ENCODE measurements at places on chromosomes 2 and 18.

GRCh38 chr2:100194951-100195350 lies 52.6 kb upstream of the AFF3 start:
- no peak for DNase-seq

- no peak for DNase-seq
Observed at GRCh38 chr18:44884431-44884830, 203.7 kb downstream of the SETBP1 start.

- DNase-seq, result no peak
Observed at GRCh38 chr2:198968545-198968944, 489.2 kb downstream of the SATB2 start.

DNA sequence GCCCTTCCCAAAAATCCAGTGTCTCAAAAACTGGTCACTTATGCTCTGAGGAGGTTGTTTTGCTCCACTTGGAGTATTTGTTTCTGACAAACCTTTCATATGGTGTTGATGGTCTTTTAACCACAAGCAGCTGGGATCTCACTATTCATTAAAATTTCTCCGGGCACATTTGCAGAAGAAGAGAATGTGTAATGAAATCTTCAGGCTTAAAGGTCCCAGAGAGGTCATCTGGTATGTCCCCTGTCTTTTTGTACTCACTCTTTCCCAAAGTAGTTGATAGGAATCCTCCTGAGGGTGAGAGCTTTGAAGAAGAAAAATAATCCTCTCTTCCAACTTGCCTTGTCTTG lies 430.8 kb downstream of the SETBP1 start:
- no peak for DNase-seq

- DNase-seq, result no peak
Observed at GRCh38 chr18:47403317-47403716, 151.9 kb upstream of the SKOR2 start.

DNA sequence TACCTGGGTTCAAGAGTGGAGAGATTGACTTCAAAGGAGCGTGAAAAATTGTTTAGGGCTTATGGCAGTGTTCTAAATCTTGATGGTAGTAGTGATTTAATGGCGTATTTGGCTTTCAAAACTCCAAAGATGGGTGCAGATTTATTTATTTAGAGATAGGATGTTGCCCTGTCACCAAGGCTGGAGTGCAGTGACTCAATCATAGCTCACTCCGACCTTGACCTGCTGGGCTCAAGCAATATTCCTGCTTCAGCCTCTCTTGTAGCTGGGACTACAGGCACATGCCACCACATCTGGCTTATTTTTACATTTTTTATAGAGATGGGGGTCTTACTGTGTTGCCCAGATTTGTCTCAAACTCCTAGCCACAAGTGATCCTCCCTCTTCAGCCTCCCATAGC lies 52.5 kb downstream of the FAM117B start:
- DNase-seq, result no peak

DNA sequence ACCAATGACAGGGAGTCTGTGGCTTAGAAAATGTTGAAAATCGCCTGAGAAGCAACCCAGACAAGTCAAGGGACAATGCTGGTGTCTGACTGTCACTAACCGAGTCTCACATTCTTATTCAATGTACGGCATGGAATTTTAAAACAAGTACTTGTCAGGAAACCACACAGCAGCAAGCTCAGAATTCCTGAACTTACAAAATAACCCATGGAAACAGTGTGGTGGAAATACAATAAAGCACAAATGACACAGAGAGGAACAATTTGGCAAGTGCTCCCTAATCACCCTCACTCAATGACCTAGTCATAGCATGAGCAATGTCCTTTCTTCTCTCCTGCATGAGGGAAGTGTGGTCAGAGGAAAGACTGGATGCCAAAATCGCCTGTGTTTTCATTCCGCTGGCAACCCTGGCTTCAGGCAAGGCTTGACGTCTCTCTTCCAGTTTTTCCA lies 154.0 kb downstream of the SATB2 start:
- no peak for DNase-seq

GRCh38 chr18:42211201-42211600 lies 256.2 kb downstream of the PIK3C3 start:
- DNase-seq, result no peak

GRCh38 chr2:114039677-114040076 lies 149.8 kb downstream of the ACTR3 start:
- DNase-seq, result no peak

DNA sequence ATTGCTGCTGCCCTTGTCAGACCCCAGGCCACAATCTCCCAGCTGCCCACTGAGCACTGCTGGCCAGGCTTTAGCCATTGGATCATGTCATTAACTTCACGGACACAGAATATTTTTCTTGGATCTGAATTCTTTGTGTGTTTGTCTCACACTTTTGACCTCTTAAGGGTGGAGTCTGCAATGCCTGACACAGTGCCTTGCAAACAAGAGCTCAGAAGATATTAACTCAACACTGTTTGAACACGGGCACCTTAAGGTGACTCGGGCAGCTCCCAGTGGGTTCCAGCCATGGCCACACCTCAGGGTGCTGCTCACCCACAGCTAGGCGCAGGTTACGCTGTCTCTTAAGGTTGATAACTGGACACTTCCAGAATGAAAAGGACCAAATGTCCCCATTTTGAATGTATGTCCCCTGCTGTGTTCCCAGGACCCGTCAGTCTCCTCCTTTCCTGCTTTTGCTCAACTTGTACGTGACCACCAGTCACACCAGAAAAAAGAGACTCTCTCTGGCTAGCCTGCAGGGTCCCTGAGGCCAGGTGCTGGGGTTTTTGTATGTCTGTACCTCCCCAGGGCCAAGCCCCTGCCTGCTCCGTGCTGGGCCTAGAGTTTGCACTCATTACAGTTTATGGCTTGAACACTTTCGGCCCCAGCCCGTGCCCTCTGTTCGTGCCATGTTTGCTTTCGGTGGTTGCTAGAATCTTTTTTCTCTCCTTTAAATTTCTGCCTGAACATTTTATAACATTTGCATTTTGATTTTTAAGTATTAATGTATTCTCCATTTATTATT lies 33.4 kb upstream of the TMEM131 start:
- DNase-seq, result no peak

GRCh38 chr2:28052691-28053090 lies 162.2 kb downstream of the BABAM2 start:
- DNase-seq, result no peak

GRCh38 chr2:16511041-16511440 lies 154.6 kb downstream of the CYRIA start:
- no peak for DNase-seq

DNA sequence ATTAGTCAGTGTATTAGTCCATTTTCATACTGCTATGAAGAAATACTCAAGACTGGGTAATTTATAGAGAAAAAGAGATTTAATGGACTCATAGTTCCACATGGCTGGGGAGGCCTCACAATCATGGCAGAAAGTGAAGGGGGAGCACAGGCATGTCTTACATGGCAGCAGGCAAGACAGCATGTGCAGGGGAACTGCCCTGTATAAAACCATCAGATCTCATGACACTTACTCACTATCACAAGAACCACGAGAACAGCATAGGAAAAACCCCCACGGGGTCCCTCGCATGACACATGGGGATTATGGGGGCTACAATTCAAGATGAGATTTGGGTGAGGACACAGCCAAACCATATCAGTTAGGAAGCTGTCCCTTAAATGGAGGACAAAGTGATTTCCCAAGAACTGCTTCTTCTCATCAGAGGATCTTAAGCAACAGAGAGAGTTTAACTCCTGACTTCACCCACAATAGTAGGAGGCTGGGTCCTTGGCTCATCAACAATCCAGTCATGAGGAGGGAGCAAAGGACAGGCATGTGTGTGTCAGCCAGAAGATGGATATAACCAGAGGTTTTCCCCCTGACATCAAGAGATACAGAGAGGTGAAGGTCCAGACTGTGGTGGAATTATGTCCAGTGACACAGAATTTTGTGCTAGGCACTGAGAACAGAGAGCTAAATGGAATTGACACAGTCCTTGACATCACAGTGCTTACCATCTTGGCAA lies 203.8 kb upstream of the SH3BP4 start:
- no peak for DNase-seq

- no peak for DNase-seq
Observed at GRCh38 chr18:36176177-36176584, 11.1 kb upstream of the MOCOS start.

DNA sequence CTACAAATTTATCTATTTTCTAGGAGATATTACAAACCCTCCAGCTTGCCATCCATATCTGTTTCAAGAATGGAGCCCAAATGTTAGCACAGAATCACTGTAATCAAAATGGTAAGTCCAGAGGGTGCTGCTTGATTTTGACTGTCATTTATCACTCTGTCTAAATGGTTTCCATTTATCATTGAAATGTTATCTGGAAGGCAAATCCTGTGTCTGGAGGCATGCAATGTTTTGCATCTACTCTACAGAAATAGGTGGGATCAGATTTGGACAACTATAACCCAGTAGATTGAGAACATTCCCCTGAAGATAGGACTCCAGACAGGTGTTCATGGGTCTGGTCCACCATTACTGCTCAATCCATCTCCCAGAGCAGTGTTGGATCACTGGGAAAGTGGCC lies 128.7 kb downstream of the MAIP1 start:
- no peak for DNase-seq

DNA sequence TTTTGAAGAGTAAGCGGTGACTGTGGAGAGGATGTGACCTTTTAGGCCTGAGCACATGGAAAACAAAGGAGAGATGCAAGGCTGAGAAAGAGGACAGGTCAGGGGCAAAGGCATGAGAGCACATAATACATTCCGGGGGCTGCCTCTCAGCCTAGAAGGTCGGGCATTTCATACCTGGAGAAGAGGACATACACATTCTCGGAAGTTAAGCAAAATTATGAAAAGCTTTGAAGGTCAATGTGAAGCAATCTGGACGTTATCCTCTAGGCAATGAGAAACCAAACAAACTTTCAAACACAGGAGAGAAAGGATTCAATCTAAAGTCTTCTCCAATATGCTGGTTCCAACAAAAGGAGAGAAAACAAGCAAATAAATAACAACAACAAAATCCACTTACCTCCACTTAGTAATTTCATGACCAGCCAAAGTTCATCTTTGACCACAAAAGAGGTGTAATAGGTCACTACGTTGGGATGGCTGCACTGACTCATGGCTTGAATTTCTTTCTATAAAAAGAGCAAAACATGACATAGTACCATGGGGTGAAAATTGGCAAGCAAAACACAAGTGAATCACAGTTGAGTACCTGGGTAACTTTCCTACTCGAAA lies 80.4 kb downstream of the STK39 start:
- DNase-seq, result no peak

- DNase-seq, result no peak
Observed at GRCh38 chr18:23108496-23108895, 26.8 kb upstream of the CABLES1 start.

DNA sequence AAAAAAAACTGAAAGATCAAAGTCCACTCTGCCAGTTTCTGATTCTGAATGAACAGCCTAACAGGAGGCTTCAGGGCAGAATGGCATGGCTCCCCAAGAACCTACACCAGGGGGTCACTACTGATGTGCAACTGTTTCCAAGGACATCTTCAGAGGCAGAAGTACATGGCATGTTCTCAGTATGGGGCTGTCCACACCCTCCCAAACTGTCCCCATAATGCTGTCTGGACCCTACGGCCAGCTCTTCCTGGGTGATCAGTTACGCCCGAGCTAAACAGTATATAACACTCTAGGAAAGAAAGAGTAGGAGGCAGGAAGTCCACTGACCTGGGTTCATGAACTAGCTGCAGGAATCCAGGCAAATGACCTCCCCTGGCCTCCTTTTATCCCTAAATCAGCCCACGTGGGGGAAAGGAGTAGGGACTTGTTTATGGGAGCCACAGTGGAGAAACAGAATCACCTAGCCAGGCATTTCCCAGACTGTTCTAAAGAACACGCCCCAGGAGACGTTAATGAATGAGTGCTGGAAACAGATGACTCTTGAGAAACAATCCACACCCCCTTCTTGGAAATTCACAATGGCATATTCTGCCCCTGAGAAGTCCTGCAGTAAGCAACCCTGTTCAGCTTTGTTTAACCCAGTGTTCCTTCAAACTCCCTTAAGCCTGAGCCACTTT lies 2.5 kb downstream of the TMBIM1 start:
- DNase-seq, result no peak

GRCh38 chr2:103176294-103176915 lies 414.6 kb downstream of the TMEM182 start:
- no peak for DNase-seq

DNA sequence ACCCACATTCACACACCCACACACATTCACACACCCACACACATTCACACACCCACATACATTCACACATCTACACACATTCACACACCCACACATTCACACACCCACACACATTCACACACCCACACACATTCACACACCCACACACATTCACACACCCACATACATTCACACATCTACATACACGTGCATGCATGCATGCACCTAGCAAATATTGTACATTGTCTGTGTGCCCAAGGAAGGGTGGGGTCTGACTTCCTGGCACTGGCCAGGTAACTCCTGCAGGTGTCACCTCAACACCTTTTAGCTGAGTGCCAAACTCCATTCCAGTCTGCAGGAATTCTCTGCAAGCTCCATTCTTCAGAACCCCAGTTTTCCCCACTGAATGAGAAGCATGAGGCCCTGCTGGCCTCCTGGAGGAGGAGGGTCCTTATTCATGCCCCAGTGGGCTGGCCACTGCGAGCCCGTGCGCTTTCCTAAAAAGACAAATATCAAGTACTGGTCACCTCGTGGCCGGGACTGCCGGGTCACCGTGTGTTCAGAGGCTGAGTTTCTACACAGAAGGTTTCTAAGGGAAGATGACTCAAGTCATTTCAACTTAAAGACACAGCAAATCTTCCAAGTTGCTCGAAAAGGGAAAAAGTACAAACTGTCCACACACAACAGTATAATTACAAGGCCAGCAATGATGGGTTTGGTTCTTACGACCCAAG lies 131.5 kb downstream of the HDAC4 start:
- DNase-seq, result no peak

Data from GM12892 (cell line).